ENCODE measurements at places on chromosomes 16 and 17. TPM values are rescaled to one million over a fixed set of nuclear protein-coding genes. Genes with fewer than 3 reads are reported as not detected.
A peak's percentile ranks its signal among the peaks of the same experiment; 100 is the strongest.

The PRSS33 gene
- total RNA-seq = not detected

The TMC7 gene
- 12.5 TPM for total RNA-seq

The MYO15A gene
- not detected for total RNA-seq

The CEP295NL gene
- total RNA-seq = 0.55 TPM

The TPSG1 gene
- total RNA-seq = not detected

DNA sequence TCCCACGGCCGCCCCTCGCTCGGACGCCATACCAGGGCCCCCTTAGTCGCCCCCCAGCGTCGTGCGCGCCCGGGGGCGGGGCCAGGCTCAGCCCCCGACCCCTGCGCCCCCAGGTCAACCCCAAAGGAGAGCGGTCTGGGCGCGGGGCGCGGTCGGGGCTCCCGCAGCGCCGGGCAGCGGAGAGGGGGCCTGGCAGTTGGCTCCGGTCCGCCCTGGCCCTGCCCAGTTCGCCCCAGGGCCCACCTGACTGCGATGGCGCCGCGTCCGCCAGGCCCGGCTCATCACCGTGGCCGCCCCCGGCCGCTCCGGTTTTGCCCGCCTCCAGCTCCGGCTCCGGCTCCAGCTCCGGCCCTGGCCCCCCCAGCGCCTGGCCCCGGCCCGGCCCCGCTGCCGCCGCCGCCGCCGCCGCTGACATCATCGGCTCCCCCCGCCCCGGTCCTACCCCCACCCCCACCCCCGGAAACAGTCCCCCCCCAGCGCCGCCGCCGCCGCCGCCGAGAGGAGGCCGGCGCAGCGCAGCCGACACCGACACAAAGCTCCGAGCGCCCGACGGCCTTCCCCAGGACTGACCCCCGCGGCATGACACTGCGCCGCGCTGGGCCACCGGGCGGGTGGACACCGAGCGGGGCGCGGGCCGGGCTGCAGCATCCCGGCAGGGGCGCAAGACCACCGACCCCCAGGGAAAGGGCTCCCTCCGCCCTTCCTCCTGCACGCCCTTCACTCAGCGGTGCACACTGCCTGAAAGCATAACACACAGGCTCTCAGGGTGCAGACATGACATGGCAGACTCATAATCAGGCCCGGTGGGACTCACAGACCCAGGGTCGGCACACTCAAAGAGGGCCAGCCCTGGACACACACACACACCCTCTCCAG lies at the start of gene ZBTB4:
TSS of gene ZBTB4 (minus strand) at position 419 of the 876 bp plus-strand sequence. CDS start 12,830 bp downstream, outside the sequence.
- DNase-seq = no peak

DNA sequence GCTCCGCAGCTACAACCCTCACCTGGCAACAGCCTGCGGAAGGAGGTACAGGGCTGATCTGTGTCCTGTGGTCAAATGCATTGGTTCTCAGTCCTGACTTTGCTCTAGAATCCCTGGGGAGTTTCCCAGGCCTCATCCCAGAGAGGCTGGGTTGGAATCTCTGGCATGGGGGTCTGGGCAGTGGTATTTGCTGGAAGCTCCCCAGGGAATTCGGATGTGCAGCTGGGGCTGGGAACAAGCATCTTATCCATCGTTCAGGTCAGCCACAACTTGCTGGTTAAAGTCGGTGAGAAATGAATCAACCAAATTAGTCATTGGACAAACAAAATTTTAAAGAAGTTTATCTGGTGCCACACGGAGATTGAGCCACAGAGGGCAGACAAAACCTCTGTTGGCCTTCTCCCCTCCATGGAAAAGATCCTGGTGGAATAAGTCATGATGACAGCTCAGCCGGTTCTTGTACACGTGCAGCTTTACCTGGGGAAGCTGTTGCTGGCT lies 231.2 kb downstream of the FOXL1 start:
- peak; percentile 92 for DNase-seq

DNA sequence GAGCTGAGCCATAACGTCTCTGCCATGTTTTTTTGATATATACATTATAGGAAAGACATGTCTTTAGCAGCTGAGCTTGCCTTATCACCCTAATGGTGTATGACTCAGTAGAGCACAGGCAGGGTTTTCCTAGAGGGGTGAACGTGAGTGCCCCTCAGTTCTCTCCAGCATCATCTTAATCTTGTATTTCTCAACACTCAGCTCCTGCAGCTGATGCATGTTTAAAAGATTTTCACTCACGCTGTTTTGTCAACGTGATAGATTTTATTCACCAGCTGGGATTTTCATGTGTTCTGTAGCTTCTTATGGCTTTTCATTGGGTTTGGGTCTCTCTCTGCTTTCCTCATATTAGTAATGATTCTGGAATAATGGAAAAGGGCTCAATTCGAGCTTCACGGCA lies 186.0 kb upstream of the PMFBP1 start:
- no peak for DNase-seq

Data from HT1080 (cell line).